NCI-H187 (cell line): ENCODE measurements at places on chromosomes 5 and 9.
A peak's percentile ranks its signal among the peaks of the same experiment; 100 is the strongest.

DNA sequence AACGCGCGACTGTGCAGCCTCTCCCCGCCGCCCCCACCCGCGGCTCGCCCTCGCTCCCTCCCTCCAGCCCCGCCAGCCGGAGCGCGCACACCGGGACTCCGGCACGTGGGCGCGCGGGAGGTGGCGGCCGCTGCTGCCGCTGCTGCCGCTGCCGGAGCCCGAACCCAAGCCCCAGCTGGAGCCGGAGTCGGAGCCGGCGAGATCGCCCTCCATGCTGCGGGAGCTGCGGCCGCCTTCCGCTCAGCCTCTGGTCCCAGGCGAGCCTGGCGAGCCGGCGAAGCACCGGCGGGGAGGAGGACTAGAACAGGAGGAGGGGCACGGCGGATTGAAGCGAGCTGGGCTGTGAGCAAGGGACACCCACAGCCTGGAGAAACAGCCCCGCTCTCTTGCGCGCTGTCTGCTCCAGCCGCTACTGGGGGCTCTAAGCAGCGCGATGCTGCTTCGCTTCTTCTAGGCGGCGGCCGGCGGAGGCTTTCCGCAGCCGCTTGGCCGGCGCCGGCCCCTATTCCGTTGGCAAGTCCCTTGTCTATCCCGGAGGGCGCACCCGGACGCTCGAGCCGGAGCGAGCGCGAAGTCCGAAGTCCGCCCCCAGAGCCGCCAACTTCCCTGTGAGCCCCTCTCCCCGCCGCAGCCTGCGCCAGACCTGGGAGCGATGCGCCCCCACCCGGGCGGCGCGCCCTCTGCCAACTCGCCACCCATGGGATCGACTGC, 598.7 kb upstream of the SGCD start:
- DNase-seq: peak; percentile 30

DNA sequence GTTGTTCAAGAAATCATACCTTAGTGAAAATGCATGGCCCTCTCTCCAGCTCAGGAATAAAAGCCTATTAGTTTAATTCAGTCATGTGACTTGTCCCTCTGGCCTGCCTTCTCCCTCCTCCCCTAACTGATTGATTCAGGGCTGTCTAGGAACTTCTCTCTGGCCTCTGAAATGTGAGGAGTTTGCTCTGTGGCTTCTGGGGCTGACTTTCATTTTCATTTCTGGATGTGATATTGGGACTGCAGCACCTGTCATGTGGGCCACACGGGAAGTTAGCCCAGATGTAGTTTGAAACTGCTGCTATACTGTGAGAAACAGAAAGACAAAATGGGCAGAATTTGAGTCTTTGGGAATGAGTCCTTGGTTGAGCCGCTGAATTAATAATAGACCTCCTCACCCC, 44.8 kb downstream of the PARP8 start:
- DNase-seq: no peak

DNA sequence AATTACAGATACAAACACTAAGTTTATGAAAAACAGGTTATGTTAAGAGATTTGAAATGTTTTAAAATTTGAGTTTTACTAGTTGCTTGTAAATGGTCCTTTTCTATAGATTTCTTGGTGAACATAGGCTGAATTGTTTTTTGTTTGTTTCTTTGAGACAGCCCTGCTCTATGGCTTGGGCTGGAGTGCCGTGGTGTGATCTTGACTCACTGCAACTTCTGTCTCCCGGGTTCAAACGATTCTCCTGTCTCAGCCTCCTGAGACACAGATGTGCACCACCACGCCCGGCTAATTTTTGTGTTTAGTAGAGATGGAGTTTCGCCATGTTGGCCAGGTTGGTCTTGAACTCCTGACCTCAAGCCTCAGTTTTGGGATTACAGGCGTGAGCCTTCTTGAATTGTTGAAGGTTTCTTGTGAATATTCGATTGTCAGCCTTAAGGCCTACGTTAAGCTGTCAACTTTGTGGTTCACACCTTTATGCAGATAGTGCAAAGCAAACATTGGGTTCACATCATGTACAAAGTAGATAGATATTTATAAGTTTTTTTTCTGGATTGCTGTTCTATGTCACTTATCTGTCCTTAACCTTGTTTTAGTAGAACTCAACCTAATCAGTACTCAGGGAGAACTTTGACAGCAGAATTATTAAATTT, 26.2 kb downstream of the UHRF2 start:
- DNase-seq: no peak

DNA sequence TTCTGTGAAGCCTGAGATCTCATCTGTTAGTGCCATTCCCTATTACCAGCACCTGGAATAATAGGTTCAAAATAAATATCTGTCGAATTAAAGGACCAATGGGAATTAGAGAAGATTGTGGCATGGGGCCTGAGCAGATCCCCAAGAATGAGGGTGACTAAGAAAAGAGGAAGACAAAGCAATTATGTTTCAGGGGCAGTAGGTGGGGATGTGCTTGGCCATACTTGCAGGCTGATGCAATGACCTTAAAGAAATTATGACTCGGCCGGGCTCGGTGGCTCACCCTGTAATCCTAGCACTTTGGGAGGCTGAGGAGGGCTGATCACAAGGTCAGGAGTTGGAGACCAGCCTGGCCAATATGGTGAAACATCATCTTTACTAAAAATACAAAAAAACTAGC, 562.8 kb downstream of the PTPRD start:
- DNase-seq: no peak

DNA sequence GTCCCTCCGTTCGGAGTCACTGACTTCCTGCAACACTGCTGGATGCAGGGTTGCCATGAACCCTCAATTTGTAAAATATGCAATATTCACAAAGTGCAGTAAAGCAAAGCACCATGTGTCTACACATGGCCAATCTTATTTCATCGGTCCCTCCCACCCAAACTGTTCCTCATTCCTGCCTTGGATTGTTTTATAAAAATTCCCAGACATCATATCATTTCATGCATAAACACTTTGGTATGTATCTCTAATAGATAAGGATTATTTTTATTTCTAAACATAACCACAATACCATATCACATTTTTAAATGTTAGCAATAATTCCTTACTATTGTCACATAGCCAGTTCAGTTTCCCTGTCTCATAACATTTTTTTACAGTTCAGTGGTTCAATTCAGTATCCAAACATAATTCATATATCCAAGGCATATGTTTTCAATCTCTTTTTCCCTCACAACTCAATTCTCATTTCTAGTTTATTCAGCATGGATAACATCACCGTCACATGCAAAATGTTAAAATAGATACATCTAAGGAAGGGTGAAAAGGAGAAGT, 82.0 kb upstream of the PCAT7 start:
- DNase-seq: no peak

- DNase-seq: no peak
Observed at GRCh38 chr5:180135128-180135955, 63.8 kb upstream of the RNF130 start.

GRCh38 chr9:120716483-120716882, 2.2 kb upstream of the MEGF9 start:
- DNase-seq: no peak

GRCh38 chr5:127517110-127517479, 345 bp upstream of the PRRC1 start:
- no peak for DNase-seq
